ENCODE measurements at places on chromosomes 16 and 17.

- no peak for DNase-seq
Measured at GRCh38 chr16:65600629-65601028, 478.8 kb upstream of the CDH11 start.

DNA sequence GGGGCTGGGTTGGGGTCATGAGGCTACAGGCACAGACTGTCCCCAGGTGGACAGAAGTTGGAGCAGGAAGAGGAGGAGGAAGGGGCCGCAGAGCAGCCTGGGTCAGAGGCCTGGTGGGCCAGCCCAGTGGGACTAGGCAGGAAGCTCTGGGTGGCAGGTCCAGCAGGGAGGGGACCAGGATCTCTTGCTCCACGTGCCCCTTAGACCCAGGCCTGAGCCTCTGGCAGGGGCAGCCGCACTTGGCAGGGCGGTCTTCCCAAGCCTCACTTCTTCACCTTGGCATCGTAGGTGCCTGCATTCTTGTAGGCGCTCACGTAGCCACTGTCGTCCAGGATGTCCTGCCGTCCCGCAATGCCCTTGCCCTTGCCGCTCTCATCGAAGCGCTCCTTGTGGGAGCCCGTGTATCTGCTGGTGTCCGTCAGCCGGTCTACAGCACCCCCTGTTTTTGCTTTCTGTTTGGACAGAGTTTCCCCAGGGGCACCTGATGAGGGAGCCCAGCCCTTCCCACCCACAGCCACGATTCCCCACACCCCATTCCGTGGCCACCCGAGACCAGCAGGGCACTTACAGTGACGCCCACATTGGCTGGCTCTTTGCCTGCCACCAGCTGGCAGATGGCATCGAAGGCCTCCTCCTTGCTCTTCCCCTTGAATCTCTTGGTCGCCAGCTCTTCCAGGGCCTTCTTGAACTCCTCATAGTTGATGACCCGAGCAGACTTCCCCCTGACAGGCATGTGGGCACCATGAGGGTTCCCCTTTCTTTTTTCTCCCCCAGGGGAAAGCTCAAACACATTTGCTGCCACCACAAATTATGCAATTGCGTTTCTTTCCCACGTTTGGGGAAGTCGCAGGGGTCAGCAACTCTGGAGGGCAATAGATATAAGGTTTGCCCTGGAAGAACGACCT, 3.1 kb downstream of the TPPP3 start:
- no peak for DNase-seq

DNA sequence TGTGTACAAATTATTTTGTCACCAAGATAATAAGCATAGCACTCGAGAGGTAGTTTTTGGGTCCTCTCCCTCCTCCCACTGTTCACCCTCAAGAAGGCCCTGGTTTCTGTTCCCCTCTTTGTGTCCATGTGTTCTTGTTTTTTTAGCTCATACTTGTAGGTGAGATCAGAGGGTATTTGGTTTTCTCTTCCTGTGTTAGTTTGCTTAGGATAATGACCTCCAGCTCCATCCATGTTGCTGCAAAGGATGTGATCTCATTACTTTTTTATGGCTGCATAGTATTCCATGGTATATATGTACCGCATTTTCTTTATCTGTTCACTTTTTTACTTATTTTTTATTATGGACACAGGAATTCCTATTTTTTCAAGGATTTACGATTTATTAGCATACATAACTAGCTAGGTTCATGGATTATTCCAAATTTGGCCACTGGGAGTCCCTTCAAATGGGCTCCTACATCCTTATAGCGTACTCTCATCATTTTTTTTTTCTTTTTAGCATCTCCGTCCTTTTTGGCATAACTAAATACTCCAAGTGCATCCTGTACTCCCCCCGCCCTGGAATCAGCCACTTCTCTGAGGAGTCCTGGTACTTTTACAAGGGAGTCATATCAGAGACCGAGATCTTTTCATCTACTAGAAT, 7.3 kb downstream of the TADA2A start:
- DNase-seq, result no peak

- DNase-seq, result no peak
Measured at GRCh38 chr17:75641343-75641742, 8.1 kb downstream of the SMIM5 start.

GRCh38 chr17:77737442-77738265, 220.8 kb upstream of the TNRC6C start:
- no peak for DNase-seq

GRCh38 chr16:12600116-12600515, 203.6 kb downstream of the CPPED1 start:
- DNase-seq, result no peak

GRCh38 chr16:74586948-74587347, 20.0 kb downstream of the GLG1 start:
- no peak for DNase-seq

GRCh38 chr16:20348365-20349185, 3.9 kb downstream of the UMOD start:
- peak; percentile 38 for DNase-seq

DNA sequence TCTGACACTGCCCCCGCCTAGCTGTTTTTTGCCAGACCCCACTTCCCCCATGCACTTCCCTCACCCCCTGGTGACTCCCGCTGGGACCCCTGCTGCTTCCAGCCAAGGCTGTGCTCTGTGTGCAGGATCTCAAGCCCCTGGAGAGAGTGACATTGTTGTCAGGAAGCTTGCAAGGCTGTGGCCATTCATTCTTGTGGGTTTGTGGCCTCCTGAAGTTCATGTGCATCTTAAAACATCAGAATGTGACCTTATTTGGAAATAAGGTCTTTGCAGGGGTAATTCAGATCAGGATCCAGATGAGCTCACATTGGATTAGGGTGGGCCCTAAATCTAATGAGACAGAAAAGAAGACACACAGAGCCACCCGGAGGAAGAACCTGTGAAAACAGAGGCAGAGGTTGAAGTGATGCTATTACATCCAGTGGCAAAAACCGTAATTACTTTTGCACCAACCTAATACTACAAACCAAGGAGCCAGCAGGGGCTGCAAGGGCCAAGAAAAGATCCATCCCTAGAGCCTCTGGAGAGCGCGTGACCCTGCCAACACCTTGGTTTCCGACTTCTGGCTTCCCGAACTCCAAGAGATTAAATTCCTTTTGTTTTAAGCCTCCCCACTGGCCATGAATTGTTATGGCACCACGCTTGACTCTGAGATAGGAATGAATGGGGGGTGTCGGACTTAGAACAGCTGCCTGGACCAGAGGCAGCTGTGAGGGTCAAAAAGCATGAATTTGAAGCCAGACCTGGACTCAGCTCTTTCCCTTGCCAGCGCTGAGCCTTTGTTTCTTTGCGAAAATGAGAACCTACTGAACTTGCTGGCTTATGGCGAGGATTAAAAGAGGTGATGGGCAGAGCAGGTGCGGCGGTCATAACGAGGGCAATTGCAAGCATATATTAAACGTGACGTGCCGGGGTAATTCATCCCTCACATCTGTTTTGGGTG, 75.5 kb downstream of the BMERB1 start:
- no peak for DNase-seq

DNA sequence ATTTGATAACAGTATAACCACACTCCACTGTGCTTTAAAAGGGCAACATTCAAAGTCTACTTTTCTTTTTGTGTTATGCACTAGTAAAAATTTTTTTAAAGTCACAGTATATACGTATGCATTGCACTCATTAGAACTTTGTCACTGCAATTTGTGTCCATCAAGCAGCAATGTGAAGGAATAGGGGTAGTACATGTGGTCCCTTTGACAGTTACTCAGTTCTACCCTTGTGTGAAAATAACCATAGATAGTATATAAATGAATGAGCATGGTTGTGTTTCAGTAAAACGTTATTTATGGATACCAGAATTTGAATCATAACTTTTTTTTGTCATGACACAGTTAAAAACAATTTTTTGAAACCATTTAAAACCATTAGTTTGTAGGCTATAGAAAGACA, 30.7 kb downstream of the NFATC3 start:
- DNase-seq, result no peak

DNA sequence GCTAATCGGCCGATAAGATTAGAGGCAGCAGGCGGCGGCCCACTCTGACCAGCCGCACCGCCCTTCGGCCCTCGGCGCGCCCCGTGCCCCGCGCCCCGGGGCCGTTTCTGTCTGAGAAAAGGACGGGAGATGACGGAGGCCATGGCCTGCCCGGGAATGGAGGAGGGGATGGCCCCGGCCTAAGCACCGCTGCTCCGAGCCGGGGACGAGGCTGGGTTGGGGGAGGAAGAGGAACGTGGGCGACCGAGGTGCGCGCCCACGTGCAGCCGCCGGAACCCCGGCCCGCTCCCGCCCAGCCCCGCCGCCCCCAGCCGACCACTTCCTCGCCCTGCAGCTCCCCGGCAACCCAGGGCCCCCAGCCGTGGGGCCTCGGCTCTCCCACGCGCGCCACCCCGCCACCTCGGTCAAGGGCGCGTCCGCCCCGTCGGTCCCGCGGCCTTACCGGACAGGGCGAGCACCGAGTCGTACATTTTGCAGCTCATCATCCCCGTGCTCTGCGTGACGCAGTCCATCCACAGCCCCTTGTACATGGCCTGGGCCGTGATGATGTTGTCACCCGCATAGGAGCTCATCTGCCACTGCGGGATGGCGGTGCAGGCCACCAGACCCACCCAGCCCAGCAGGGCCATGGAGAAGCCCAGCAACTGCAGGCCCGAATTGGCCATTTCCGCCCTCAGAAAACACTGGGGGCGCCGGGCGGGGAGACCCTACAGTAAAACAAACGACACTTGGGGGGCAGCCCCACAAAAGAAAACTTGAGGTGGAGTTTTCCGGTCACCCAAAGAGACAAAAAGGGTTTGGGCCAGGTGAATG, 693 bp downstream of the CLDN7 start:
- peak; percentile 46 for DNase-seq

- no peak for DNase-seq
Measured at GRCh38 chr17:69539781-69540319, 125.4 kb downstream of the MAP2K6 start.

DNA sequence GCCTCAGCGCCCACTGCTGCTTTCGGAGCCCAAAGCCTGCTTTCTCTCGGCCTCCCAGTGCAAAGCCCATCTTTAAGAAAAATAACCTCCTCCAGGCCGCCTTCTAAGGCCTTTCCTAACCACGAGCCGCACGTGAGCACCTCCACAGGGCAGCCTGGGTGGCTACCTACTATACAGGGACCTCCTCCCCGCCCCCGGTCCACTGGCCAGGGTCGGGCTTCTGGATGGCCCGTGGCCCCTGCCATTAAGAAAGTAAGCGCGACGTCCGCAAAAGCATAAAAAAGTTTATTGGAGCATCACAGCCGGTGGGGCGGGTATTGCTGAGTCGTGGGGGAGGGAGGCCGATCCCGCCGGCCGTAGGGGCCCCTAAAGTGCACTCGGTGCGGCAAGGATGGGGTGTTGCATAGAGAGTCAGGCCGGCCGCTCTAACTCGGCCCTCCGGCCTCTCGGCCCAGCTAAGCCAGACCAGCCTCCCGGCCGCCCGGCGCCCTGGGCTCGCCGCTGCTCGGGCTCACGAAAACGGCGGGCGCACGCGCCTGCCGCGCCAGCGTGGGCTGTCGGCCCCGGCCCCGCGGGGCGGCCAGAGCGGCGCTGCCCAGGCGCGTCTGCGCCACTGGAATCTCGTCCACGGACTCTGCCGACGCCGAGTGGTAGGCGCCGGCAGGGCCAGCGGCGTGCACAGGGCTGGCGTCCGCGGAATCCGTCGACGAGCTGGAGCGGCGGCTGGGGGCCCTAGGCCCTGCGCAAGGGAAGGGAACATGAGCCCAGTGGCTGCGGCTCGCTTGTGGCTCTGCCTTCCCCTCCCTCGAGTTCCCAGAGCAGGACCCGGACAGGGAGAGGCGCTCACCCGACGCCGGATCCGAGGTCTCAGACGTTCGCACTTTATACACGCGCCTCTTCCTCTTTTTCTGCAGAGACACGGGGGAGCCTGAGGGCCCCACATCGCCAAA, 1.1 kb upstream of the TPPP3 start:
- peak; percentile 61 for DNase-seq

GRCh38 chr17:41415411-41415810, 9.0 kb downstream of the KRT37 start:
- DNase-seq, result no peak

GRCh38 chr16:84751241-84751640, 51.4 kb downstream of the USP10 start:
- DNase-seq, result no peak

- no peak for DNase-seq
Measured at GRCh38 chr16:73210084-73210483, 162.2 kb upstream of the ZFHX3 start.

- no peak for DNase-seq
Measured at GRCh38 chr17:74529243-74529642, 2.0 kb downstream of the CD300LB start.

DNA sequence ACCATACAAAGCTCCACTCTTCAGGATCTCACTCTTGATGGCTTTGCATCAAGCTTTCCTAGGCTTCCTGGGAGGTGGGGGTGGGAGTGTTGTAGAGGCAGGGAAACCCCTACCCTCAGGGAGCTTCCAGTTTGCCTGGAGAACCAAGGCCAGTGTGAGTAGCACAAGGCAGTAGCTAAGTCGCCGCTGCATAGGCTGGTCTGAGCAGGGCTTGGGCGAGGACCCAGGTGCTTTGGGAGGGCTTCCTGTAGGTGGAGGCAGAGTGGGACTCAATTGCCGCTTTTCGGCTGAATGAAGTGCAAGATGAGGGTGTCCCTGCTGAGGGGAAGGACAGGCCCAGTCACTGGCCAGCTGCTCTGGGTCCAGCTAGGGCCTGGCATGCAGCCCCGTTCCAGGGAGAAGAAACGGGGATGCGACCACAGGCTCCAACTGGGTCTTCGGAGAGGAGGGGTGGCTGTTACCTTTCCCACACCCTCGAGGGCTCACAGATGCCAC, 3.9 kb downstream of the CD79B start:
- no peak for DNase-seq

DNA sequence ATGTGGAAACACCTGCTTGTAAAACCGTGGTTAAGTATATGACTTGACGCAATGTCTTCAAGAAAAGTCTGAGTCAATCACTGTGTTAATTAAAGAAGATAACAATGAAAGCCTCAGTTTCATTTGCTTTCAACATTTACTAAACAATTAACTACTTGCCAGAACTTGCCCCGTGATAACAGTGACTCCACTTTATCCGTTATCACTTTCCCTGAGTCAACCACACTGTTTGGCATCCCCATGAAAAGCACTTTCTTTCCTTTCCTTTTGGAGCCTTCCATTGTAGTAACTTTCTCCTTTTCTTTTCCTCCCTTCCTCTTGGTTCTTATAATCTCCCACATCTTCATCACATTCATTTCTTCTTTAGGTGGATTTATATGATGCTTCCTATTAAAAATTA, 435.1 kb upstream of the GOT2 start:
- no peak for DNase-seq

DNA sequence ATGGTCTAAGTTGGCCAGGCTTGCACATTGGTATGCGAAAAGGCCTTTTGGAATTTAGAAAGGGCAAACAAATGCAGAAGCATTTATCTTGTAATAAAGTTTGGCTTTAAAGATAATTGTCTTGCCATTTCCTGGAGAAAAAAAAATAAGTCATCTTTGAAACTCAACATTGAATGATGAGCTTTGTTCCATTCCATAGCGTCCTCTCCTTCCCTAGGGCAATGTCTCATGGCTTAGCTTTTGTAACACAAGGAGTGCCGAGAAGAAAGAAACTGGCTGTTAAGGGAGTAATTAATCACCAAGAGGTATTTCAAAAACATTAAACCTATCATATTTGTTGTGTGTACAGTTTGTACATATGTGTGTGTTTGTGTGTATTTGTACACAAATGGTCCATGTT, 372.3 kb downstream of the NPIPA8 start:
- DNase-seq, result no peak

GRCh38 chr16:55492756-55493380, 13.9 kb downstream of the MMP2 start:
- no peak for DNase-seq

Data from retina (tissue), 1 donor.